GM18507 (cell line): ENCODE measurements at places on chromosomes 11 and 22.

GRCh38 chr22:50084080-50084477 lies 1.1 kb downstream of the MLC1 start:
- no peak for DNase-seq

DNA sequence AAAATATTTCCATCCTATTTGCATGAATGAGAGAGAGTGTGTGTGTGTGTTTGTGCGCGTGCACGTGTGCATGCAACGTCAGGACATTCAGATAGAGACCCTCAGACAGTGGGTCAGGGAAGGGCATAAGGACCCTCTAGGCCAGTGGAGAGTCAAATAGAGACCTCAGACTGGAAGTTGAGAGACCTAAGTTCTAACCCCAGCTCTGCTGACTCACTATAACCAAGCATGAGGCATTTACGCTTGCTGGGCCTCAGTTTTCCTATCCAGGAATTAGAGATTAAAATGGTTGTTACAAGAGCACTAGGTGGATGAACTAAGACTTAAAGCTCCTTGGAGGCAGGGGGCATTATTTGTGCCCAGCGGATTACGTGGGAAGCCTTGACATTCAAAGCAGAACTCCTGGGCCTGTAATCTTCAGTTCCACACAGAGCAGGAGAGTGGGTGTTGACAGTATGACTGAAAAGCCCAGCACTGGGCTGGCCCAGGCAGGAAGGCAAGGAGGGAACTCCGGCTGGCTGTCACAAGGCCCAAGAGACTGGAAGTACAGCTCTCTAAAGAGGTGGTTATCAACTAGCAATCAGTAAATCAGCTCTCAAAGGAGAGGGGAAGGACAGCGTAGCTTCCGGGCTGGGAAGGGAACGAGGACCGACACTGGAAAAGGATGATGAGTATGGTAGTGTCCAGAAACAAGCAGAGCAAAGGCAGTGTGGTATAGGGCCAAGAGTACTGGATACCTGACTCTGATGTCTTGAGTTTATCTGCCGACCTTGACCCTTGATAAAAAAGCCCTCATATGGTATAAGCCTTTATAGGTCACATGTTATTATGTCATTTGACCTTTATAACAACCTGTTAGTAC lies 9.2 kb downstream of the RHOG start:
- DNase-seq = no peak

DNA sequence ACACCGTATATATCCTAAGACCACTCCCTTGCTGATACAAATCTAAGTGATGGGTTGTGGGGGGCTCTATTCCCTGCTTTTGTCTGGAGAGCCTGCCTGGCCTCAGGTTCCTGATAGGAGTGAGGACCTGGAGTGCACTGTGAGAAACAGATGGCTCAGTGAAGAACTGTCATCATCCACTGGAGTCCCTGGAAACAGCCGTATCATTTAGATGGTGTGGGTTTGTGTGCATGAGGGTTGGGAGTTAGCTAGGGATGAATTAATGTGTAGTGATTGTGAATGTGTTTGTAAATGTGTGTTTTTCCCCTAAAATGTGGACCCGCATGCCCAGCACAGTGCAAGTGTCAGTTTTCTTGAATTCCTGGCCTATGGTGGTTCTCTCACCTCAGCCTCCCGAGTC lies 111.6 kb downstream of the CRYBB2 start:
- DNase-seq = no peak

GRCh38 chr11:94546886-94547285 lies 3.2 kb downstream of the FUT4 start:
- DNase-seq = no peak

GRCh38 chr11:46364056-46364455 lies 16.8 kb downstream of the DGKZ start:
- DNase-seq = no peak

DNA sequence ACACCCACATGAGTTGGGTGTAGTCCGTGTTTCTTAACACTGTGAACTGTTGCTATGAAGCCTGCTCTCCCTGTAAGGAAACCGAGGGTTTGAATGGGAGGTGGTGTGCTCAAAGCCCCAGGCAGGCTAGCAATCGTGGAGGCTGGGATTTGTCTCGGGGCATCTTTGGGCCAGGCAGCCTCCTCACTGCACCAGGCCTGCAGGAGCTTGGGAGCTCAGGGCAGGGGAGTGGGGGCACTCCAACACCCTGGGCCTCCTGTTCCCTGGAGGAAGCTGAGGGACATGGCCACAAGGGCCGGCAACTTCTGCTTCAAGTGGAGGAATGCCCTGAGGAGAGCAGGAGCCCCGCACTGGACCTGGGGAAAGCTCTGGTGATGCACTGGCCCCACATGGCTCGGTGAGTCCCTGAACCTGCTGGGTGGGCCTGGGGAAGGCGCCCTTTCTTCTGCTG lies 164.7 kb upstream of the B3GAT1 start:
- no peak for DNase-seq

DNA sequence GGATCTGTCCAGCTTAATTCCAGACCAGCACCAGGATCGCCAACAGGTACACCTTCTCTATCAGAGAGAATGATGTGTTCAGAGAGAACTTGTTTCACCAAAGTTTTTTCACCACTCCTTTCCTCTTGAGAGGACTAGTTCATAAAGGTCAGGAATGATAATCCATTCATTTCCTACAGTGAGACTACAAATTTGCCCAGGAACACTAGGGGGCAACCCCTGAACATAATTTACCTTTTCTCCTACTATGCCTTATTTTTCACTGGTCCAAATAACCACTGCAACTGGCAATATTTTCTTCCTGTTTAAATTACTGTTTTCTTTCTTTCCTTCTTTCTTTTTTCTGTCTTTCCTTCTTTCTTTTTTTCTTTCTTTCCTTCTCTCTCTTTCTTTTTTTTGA lies 22.5 kb downstream of the CAVIN3 start:
- no peak for DNase-seq

GRCh38 chr11:9525116-9525515 lies 48.4 kb upstream of the WEE1 start:
- DNase-seq = no peak

DNA sequence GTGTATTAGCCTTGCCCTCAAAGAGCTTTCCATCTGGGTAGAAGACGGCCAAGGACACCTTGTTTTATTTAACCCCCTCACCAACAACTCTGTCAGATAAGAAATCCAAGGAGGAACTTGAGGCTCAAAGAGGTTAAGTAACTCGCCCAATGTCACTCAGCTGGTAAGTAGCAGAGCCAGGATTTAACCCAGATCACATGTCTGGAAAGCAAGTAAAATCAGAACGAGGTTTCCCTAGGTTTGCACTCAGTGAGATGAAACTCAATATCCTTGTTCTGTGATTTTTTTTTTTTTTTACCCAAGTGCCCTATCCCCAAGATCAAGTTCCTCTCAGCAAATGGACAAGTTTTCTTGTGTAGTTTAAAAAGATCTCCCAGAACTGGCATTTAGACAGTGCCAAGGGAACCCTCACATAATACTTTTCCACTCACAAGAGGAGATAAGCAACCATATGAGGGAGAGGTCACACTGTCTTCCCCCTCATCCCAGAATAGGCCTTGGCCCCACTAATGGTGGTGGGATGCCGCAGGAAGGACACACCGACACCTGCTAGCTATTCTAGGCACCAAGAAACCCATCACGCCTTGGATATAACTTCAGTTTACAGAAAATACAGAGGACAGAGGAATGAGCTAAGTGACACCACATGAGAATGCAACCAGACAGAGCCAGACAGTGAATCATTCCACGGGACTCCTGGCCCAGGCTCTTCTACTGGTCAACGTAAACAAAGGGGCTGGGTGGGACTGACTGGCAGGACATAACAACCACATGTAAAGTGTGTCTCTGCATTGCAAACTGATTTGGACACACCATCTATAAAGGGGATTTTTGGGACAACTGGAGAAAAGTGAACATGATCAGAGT lies 8.6 kb upstream of the ARAP1 start:
- no peak for DNase-seq

DNA sequence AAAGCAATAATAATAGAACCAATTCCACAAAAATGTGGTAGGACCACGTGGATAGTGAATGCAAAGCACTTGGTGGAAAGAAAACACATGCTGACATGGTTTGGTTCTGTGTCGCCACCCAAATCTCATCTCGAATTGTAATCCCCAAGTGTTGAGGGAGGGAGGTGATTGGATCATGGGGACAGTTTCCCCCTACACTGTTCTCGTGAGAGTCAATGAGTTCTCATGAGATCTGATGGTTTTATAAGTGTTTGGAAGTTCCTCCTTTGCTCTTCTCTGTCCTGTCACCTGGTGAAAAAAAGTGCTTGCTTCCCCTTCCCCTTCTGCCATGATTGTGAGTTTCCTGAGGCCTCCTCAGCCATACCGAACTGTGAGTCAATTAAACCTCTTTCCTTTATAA lies 421.9 kb upstream of the CADM1 start:
- no peak for DNase-seq

DNA sequence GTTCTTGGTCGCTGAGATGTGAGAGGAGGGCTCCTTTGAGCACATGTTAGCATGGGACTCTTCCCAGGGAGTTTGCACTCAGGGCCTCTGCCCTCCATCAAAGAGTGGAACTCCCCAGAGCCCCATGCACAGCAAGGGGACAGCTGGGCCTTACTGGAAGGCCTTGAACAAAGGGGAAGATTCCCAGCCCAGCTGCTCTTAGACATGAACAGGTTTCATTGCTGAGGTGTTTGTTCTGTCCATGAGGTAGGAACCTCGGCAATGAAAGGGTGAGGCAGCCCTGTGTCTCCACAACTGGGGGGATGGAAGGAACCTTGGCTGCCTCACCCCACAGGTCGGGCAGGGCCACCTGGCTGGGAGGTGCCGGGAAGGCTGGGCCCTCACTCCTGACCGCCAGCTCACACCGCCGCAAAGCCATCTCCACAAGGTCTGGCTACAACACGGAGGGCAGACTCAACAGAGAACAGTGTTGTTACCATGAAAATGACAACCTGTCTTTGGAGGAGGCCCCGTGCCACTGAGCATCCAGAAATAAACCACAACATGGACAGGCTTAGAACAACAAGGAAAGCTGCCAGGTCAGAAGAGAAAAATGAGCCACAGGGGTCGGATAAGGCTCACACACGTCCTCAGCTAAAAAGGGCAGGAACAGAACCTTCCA lies 3.2 kb downstream of the DERL3 start:
- DNase-seq = no peak

- no peak for DNase-seq
Observed at GRCh38 chr11:90629229-90629806, 406.5 kb upstream of the CHORDC1 start.

DNA sequence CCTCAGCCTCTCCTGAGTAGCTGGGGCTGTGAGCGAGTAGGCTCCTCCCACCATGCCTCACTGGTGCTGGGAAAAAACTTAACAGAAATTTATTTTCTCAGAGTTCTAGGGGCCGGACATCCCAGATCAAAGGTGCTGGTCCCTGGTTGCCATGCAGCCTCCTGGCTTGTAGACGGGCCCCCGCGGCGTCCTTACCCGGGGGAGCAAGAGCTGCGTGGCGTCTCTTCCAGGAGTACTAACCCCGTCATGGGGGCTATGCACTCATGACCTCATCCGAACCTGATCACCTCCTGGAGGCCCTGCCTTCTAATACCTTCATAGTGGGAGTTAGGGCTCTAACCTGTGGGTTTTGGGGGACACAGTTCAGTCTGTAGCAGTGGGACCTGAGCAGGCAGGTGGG lies 2.6 kb downstream of the TRABD start:
- DNase-seq = no peak

DNA sequence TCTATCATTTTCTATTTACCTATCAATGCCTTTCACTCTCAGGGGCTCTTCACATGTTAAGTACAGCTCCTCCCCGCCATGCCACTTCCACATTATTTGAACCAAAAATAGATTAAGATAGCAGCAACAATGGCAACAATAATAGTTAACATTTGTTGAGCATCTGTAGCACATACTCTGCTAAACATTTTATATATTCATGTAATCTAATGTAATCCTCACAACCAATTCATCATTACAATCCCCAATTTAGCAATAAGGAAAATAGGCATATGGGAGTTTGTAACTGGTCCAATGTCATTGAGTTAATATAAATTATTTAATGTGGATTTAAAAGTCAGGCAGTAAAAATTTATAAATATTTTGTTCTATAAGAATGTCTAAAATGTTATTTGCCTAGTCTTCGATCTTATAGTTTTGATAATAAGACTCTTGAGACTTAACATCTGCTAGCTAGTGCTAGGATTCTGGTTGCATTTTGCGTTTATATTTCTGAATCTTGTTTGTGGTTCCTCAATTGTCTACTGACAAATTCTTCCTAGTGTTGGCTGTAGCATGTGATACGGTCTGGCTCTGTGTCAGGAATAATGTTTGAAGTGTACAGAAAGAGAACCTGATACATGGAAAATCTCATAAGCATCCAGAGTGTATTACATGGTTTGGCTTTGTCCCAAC lies 621.5 kb upstream of the LUZP2 start:
- DNase-seq = no peak

- no peak for DNase-seq
Observed at GRCh38 chr11:3902441-3902840, 47.0 kb downstream of the STIM1 start.

DNA sequence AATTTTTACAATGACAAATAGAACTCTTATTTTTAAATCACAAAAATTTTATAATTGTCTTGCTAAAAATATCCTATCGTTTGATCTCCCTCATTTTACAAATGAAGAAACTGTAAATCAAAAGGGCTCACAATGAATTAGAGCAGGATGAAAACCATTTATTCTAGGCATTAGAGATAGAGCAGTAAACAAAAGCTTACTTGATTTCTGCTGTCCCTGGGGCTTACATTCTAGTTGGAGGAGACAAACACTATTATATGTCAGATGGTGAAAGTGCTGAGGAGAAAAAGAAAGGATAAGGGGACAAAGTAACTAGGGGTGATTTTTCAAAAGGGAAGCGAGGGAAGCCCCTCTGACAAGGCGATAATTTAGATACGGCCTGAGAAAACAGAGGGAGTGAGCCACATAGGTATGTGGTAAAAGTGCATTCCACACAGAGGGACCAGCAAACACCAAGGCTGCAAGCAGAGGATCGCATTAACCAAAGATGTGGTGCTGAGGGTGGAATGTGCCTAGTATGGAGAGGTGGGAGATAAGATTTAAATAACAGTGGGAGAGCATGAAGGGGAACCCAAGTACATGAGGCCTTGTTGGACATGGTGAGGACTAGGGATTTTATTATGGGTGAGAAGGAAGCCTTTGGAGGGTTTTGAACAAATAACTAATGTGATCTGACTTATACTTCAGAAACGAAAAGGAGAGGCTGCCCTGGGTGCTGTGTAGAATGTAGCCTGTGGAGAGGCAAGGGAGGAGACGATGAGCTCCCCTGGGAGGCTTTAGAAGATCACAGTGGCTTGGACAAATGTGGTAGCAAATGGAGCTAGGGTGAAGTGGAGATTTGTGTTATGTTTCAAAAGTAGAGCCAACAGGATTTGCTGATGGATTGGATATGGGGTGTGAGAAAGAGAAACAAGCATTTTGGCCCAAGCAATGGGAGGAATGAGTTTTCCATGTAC lies 62.1 kb downstream of the PDHX start:
- no peak for DNase-seq

- no peak for DNase-seq
Observed at GRCh38 chr22:42261296-42261695, 9.2 kb downstream of the TCF20 start.
